CD4-positive, alpha-beta T cell (primary cell): ENCODE measurements at places on chromosomes 4 and X.

DNA sequence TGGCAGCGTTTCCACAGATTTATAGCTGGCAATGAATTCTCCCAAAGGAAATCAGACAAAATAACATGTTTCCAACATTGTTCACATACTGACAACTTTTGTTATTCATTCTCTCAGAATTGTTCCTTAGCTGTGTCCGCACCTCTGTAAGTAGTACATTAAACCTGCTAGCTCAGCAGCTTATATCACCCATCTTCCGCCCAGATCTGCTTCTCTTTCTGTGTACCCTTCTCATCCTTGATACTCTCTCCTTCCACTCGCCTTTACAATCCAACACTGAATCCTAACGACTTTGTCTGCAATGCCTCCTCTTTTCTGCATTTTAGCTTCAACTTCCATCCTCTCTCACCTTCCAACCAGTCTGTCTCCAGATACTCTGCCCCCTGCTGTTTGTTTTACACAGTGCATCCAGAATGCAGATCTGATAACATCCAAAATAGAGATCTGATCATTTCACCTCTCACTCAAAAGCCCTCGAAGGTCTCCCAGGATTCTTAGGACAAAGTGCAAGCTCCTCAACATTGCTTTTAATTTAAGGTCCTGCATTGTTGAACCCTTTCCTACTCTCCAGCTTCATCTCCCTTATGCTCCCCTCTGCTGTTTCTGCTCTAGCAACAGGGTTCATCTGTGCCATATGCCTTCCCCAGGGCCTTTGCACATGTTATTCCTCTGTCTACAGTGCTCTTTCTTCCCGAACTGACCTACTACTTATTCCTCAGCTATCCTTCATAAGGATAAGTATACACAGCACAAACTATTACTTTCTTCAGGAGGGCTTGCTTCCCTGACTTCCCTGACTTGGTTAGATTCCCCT lies 67.3 kb upstream of the VBP1 start:
- DNase-seq, result peak; percentile 43

DNA sequence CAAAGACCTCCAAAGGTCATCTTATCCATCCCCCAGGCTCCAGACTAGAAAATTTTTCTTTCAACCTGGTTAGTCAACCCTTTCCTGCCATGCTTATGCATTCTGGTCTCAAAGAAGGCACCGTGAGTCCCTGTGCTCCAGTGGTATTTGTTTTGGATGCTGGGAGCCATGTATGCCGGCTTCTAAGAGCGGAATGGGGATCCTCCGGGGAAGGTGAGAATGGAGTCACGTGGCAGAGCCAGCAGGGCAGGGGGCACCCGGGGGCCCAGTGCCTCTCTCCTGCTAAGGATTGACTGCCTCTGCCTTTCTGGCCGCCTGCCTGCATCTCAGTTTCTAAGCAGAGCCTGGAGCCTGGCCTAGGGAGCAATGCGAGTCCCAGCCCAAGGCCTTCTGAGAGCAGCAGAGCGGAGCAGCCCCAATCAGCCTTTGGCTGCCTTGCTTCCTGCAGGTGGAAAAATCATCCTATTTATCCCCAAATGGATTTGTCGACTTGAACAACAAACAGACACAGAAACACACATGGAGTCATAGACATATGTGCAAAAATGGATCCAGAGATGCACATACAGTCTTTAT lies 141.0 kb downstream of the PJA1 start:
- no peak for DNase-seq

DNA sequence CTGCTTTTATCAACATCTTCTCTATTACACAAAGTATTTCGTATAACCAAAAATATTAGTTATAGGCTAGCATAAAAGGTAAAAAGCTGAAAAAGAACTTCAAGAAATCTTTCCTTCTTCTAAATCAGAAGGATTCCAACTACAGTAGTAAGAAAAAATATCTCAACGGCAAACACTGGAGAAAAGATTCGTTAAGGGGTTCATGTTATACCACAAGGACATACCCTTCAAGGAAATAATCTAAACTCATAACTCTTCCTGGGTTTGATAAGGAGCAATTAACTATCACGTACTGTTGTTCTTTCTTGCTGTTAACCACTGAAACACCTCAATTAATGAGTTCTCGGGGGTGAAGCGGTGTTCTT lies 1.5 kb downstream of the SMIM14 start:
- no peak for DNase-seq

DNA sequence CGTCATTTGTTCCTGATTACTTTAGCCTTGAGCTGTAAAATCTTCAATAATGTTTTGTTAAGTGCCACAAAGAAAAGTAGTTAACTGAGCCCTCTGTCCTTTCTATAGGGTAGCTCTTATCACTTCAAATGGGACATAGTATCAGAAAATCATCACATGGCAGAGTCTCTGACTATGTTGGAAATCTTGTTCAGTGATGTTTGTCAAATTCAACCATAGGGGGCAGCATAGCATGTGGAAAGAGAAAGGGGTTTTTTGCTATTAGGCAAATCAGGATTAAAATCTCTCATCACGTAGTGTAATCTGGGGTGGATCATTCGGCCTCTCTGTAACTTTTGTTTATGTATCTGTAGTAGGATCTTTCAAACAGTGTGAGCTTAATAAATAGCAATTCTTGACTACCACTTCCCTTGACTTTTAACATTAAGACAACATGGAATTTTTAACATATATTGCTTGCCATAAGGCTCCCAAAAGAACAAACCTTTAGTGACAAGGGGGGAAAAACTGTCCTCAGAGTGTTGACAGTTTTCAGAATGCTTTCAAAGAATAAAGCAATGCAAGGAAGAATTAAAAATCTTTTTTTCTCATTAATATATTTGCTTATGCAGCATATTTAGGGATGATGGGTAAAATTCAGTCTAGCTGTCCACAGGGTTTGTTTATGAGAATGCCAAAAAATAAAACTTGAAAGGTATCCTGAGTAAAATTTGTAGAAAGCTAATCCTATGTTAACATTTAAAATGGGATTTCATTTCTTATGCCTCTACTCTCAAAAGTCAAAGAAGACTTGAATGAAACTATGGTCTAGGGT lies 127.2 kb downstream of the FBXW7 start:
- DNase-seq, result peak; percentile 11

DNA sequence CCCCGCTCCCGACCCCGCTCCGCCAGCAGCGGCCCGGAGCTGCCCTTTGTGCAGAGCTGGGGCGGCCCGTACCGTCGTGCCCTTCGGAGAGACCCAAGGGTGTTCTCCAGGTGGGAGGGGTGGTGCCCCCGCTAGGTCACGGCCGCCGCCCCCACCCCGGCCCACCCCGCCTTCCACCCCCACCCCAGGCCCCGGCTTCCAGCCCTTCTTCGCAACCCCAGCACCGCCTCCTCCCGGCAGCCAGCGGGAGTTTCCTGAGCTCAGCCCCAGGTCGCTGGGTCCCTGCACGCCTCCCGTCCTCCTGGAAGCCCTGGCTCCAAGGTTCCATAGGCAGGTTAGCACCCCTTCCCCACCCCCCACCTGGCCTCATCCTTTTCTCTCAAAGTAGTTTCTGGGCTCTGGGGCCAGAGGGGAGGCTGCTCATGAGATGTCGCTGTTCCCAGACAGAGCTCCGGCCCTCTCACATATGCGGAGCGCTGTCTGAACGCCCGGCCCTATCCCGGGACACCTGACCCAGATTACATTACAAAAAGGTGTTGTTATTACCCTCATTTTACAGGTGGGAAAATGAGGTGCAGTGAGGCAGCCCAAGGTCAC lies 25.2 kb upstream of the FGFR3 start:
- DNase-seq, result no peak

GRCh38 chr4:78520808-78521226 lies 30.8 kb upstream of the ANXA3 start:
- DNase-seq, result no peak

DNA sequence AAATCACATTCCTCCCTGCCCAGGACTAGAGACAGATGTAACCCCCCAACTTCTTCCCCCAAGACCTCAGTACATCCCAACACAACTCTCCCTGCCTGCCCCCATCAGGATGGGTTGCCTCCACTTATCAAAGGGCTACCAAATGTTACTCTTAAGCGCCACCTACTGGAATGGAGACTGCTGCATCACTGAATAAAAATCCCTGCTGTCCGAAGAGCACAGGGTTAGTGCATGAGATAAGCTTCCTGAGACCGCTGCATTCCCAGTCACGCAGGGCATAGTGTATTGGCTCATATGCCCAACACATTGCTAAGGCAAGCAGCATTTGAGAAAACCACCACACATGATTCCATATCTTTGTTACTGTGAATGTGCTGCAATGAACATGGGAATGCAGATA lies 544.5 kb downstream of the PPP4R3C start:
- no peak for DNase-seq
